ENCODE measurements at places on chromosomes 5 and 9.

DNA sequence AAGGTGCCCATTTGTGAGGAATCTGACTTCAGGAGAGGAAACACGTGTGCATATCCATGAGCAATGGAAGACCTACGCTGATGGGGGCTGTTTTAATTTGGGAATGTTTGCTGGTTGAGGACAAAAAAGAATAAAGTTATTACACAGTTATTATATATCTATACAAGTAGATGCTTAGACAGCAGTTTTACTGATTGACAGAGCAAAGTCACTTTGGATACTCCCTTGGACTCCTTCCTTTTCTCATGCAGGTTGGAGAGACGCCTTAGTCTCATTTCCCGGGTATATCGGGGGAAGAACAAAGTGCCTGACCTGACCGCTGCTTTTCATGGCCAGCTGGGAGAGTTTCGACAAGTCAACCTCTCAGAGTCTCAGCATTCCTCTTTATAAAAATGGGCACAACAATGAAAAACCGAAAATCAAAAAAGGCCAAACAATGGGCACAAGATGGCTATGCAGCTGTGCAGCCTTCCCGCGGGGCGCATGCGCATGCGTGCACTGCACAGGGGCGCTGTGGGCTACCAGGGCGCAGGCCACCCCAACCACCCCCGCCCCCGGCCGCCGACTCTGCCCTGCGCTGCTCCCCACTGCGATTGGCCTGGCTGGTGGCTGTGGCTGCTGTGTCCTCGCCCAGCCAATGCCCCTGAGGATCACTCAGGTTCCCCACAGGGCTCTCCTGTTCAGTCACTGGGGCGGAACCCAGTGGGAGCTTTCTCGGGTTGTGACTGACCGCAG is 18.1 kb downstream of the NFIL3 start:
- DNase-seq = no peak

DNA sequence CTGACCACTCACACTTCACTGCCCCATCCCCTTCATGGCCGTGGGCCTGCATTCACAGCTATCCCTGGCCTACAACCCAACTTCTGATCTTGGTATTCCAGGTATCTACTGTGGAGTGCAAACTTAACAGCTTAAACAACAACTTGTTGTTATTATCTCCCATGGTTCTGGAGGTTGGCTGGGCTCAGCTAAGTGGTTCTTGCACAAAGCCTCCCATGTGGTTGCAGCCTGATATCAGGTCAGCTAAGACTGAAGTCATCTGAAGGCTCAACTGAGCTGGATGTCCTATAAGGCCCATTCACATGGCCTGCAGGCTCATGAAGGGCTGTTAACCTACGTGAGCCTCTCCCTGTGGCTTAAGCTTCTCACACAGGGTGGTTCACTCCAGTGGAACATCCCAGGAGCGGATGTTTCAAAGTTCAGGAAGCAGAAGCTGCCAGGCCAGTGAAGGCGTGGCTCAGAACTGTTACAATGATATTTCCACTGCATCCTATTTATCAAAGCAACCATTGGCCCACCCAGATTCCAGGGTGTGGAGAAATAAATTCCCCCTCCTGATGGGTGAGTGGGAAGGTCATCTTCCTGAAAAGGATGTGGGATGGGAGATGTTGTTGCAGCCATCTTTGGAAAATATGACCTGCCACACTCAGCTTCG is 30.0 kb upstream of the TRIO start:
- no peak for DNase-seq

GRCh38 chr5:141508798-141509611 is 20.1 kb downstream of the PCDHGC5 start:
- DNase-seq = no peak

GRCh38 chr9:130199605-130200004 is 27.4 kb downstream of the NCS1 start:
- no peak for DNase-seq

DNA sequence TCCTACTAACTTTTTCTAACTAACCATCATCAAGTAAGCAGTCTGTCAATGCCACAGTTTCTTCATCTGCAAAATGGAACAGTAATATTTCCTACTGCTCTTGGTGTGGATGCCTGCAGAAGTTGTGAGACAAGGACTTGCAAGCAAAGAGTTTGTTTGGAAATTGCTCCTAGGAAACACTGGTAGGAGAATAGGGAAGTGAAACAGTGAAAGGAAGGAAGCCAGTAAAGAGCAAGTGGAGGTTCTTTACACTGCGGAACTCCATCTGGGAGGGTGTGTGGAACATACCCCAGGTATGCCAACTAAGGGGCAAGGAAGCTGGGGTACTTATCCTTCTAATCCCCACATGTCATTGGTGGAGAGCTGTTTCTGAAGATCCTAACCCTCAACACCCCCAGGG is 119.9 kb downstream of the FOXD1 start:
- DNase-seq = no peak

DNA sequence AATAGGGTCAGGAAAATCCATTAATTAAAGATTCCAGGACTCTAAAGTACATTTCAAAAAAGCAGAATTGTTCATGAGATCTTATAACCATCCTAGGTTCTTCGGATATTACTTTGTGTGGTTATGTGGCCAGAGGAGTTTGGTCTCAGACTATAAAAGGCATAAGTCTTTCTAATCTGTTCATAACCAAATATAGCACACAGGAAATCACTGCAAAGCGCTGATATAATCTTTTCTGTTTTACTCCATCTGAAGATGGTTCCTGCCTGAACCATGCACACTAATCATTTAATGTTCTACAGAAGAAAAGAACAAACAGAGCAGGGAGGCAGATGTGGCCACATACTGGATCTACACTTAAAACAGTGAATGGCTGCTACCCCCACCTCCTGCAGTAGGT is 182.8 kb downstream of the SEMA5A start:
- DNase-seq = no peak

DNA sequence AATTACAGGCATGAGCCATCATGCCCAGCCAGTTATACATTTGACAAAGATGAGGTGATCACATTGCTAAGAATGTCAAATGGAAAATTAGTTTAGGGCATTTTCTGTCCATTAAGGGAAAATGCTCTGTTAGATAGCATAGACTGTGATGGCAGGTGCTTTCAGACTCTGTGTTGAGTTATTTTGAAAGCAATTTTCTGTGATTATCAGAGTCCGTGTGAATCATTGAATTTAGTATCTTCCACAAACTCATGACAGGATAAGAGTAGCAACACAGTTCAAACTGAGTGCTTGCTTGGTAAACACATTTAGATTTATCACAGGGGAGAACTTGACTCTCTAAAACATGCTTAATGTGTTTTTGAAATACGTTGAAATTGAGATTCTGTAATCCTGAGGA is 69.0 kb downstream of the GAPVD1 start:
- DNase-seq = no peak

- DNase-seq = peak; percentile 74
Observed at GRCh38 chr9:13088720-13089427, 190.6 kb downstream of the MPDZ start.

- no peak for DNase-seq
Observed at GRCh38 chr9:5478206-5478605, 27.9 kb downstream of the CD274 start.

GRCh38 chr5:62741761-62742160 is 163.1 kb downstream of the LRRC70 start:
- no peak for DNase-seq

DNA sequence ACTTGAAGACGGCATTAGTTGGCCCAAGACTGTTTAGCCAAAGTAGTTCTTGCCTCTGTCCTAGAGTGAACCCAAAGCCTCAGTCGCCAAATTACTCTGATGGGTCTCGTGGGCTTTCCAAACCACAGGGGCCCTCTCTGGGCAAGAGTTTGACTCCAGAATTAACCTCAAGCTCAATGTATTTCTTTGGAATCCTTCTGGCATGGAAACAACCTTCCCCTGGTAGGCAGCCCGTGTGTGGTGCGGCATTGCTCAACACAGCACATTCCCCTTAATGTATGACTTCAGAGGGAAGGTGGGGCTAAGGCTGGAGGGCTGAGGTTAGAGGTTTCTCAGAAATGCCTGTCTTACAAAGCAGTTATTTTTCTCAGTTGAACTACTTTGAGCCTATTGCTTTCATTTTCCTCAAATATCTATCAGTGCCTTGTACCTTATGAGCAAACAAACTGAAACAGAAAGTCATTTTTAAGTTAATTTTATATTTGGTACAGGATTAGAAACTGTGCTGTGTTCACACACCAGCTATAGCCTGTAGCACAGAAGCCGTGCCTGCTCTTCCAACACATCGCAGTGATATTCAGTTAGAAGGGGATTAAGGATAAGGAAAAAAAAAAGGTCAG is 123.9 kb upstream of the HAPLN1 start:
- peak; percentile 76 for DNase-seq

Data from SK-MEL-5 (cell line).